ENCODE measurements at places on chromosomes 1 and 21. TPM values are rescaled to one million over a fixed set of nuclear protein-coding genes. Genes with fewer than 3 reads are reported as not detected.

DNA sequence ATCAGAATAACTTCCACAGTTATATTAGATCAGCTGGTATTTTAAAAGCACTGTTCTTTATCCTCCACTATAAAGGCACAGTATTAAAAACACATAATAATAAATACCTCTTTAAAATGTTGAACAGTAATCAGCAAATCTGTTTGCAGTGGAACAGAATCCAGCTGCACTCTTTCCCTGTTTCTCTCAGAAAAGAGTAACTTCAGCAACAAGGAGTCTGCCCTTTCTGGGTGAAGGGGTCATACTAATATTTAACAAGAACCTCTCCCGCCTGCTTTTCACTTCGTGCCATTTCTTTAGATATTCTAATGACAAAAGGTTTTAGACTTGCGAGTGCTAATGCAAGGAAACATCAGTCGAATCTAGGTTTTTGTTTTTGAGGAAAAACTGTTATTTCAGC lies 194.2 kb upstream of the FMN2 start:
- DNase-seq, result no peak

DNA sequence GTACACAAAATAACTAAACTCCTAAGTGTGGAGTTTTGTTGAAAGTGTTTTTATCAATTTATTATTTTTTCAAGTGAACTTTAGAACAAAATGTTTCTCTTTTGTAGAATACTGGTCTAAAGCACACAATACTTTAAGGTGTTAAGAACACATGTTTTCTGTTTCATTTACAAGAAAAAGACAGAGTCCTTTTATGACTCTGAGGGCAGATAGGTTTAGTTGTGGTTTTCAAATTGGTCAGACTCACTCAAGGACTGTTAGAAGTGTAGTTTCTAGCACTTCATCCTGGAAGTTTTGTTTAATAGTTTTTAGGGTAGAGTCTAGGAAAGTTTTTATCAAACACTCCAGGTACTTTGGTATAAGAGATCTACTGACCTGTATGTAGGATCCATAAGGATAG lies 376.5 kb downstream of the LRRIQ3 start:
- DNase-seq, result no peak

GRCh38 chr1:34500451-34500850 lies 254.4 kb upstream of the GJB5 start:
- DNase-seq, result no peak

GRCh38 chr1:172566196-172566997 lies 33.4 kb downstream of the SUCO start:
- DNase-seq, result no peak

- no peak for DNase-seq
Observed at GRCh38 chr1:114349891-114350605, 161.0 kb downstream of the TRIM33 start.

The ALPL gene
- 1.6 TPM for total RNA-seq

DNA sequence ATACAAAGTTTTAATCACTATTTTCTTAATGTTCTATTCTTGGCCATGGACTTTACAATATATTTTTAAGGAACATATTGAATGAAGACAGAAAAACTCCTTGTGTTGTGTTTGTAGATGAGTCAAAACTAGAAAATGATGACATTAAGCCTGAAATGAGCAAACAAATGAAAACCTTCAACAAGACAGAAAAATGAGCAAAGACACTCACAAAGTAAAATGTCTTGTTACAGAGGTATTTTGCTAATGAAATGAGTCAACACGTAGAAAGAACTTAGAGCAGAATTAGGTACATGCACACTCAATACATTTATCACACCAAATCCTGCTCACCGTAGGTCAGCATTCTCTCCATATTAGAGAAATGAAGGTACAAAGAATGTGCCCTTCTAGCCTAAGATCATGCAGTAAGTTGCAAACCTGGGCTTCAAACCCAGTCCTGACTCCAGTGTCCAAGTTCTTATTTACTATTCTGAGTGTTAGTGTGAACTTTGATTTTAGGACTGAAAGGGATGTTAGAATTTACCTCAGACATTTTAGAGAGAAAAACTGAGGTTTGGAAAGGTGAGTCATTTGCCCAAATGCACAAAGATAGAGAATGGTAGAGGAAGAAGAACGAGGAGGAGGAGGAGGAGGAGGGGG lies 133.9 kb upstream of the SGIP1 start:
- no peak for DNase-seq
